ENCODE measurements at places on chromosomes 1 and 21.

- no peak for DNase-seq
Observed at GRCh38 chr1:18710002-18710401, 79.4 kb downstream of the PAX7 start.

DNA sequence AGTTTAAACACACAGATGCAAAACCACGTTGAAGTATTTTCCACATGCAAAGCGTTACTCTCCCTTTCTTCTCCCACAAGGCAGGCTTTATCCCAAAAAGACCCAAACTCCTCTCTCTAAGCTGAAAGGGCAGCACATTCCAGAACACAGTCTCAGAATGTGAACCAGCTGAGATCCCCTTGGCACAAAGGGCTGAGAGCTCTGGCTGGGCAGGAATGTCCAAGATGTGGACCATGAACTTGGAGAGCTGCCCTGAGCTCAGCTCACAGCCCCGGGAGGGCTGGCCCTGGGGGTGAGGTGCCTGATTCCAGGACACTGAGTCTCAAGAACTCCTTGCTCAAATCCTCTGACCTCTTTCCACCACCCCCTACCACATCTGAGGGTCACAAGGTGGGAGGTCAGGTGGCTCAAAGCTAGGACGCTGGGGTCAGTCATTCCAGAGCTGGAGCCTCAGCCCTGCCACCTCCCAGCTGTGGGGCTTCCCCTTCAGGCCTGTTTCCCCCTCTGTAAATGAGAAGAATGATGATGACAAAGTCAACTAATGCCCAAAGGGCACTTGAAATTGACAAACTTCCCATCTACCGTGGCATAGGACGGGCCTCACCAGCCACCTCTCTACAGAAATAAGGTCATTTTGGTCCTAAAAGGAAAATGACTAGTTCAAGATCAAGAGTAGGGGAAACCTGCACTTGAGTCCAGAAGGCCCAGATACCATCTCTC lies 11.5 kb downstream of the ALDH4A1 start:
- no peak for DNase-seq

DNA sequence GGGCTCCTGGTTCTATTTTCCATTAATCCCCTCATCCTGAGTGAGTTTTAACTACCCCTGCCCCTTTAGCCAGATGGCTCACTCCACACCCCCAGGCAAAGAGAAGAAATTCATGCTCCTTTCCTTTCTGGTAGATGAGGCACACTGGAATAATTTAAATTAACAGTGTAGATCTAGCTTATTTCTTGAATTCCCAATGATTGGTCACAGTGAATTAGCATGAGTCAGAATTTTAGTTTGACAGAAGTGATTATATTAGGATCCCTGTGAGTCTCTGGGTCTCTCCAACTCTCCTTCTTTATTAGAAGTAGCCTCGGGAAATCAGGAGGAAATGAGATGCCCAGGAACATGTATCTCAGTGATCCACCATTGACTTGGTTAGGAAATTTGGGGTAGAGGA lies 103.1 kb upstream of the KAZN start:
- no peak for DNase-seq

DNA sequence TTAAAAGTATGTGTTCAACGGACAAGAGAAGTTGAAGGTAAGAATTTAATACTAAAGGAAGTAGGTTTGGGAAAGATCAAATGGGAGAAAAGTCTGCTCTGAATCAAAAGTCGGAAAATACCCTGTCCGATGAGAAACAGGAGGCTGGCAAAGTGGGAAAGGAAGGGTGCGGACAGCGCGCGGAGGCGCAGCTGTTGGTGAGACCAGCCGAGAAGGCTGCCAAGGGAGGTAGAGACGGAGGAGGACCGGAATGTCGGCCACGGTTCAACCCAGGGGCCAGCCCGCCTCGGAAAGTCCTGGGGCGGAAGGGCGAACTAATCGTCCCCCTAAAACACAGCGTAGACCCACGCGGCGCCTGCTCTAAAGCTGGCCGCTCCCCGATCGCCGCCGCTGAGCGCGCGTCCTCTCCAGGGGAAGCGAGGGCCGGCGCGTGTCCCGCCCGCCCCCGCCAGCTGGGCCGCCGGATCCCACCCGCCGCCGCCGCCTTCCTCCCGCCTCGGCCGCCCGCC lies 639 bp upstream of the SPATA1 start:
- DNase-seq = no peak

DNA sequence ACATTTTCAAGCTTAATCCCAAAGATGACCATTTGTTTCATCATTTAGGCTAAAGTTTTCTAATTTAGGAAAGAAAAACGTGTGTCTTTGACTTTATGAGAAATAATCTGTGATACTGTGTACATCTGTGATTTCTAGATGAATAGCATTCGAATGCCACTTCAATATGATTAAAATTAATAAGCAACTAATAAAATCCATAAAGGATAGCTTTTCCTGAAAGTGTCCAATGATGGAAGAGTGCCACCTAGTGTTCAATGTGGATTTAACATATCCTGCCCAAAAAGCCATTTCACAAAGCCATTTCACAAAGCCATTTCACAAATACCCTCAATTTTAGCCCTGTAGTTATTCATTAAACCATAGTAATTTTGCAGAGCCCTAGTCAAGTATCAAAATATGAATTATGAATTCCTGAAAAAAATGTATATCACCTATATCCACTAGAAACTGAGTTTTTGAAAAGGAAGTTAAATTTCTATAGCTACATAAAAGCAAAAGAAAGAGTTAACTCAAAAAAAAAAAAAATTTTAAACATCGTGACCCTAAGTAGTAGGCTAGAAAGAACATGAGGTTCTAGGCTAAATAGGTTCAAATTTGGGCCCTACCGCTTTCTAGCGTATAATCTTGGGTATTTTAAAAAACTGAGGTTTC lies 19.1 kb downstream of the NME7 start:
- no peak for DNase-seq

DNA sequence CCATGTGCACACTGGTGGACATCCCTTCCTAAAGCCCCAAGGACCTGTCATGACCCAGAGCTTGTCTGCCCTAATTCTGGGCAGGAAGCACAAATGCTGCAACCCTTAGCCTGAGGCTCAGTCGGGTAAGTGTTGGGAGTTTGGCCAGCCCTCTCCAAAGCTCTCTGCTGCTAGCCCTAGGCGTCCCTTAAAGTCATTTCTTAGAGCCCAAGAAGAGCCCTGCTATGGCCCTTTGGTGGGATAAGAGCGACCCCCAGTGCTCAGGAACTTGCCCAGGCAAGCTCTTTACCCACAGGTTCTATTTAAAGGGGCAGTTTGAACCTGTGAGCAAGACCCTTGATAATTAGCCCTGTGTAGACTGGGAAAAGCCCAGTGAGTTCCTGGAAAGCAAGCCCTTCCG lies 356.8 kb downstream of the RRAGC start:
- no peak for DNase-seq

DNA sequence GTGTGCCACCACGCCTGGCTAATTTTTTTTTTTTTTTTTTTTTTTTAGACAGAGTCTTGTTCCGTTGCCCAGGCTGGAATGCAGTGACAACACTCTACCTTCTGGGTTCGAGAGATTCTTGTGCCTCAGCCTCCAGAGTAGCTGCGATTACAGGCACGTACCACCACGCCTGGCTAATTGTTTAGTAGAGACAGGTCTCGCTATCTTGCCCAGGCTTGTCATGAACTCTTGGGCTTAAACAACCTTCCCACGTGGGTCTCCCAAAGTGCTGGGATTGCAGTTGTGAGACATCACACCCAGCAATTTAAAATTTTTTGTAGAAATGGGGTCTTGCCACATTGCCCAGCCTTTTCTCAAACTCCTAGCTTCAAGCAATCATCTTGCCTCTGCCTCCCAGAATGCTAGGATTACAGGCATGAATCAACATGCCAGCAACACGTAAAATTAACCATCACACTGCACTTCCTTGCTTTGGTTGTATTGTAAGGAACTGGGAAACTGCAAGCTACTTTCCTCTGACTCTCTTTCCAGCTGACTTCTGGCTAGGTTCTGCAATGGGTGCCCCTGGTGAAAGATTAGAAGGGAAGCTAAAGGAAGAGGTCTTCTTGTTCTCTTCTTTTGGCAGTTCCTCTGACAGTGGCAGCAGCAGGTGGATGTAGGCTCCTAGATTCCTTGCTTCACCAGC lies 13.9 kb upstream of the IL6R start:
- DNase-seq = no peak

DNA sequence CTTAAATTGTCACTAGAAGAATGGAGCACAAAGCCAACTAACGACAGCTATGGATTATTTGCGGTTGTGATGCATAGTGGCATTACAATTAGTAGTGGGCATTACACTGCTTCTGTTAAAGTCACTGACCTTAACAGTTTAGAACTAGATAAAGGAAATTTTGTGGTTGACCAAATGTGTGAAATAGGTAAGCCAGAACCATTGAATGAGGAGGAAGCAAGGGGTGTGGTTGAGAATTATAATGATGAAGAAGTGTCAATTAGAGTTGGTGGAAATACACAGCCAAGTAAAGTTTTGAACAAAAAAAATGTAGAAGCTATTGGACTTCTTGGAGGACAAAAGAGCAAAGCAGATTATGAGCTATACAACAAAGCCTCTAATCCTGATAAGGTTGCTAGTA lies 13.5 kb downstream of the USP1 start:
- DNase-seq = no peak

GRCh38 chr1:151940541-151940940 lies 31.2 kb upstream of the THEM4 start:
- DNase-seq = no peak

DNA sequence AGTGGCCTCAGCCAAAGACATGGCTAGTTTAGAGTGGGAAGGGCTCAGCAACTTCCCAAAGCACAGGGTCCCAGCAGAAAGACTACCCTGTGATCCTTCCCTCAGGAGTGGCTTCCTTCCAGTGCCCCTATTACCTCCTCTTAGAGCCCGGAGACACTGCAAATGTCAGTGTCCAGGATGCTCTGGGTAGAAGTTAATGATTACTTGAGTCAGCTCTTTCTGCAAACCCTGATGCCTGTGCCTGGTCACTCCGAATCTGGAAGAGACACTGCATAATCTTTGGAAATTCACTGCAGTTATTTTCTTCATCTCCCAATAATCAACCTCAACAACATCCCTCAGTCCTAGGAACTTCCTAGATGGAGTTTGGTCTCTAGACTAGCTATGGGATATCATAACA lies 27.2 kb upstream of the MGST3 start:
- no peak for DNase-seq

DNA sequence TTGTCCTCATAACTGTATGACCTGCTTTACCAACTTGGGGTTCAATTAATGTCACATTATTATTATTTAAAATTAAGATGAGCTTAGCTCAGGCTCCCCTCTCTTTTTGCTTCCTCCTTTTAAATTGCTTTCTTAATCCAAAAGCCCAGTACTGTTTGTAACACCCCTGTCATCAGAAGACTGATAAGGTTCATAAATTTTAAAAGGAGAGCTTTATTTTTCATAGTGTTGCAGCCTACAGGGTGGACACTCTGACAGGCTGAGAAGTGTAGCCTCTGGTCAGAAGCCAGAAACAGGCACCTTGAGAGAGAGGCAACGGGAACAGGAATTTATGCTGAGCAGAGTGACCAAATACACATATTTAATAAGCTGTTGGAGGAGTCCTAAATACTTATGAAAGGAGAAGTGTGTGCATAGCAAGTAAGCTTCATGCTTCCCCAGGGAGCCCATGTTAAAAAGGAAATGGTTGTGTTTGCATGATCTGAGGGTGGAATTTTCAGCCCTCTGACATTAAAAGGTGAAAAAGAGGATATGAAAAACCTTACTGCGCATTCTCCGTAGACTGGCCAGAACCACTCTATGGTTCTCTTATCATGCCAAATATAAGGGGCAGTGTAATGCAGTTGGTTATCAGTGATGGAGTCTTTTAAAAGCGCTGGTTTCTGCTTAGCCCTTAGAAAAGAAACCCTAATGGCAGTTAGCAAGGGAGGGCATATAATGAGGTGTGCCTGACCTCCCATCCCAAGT lies 30.5 kb upstream of the FGGY start:
- DNase-seq = no peak

GRCh38 chr1:147050654-147051053 lies 112.5 kb downstream of the NBPF12 start:
- DNase-seq = no peak

DNA sequence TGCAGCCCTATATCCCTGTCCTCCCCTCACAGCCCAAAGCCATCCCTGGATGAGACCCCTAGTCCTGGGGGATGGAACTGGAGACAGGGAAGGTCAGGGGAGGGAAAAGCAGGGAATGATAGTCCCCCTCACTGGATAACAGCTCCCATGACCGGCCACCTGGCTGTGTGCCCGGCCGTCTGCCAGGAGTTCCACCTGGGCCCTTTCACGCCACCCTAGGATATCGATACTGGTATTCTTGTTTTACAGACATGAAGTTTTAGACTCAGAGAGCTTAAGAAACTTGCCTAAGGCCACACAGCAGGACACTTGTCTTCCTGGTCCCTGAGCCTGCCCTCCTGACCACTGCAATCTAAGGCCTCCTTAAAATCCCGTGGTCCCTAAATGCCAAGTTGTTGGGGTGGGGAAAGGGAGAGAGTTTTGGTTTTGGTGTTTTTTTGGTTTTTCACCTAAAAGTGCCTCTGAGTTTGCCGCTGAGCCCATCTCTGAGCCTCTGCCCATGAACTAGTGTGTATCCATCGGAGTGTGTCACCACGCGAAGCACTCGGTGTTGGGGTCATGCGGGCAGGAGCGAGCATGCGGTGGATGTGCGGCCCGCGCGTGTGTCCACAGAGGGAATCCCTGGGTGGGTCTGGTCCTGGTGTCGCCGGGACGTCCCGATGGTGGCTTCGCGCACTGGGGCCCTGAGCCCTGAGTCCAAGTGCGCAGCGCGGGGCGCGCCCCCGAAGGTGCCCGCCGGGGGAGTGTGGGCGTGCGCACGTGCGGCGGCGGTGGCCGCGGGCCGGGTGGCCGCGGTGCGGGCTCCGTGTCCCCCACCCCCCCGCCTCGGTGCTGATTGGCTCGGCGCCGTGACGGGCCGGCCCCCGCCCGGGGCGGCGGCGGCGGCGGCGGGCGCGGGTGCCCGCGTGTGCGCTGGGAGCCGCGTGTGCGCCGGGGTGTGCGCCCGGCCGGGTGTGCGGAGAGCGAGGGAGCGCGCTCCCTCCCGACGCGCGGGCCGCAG lies at the start of gene EPHA8:
TSS of gene EPHA8 (plus strand) at position 906 of the 1,000 bp plus-strand sequence. CDS start 147 bp downstream, outside the sequence.
- no peak for DNase-seq

DNA sequence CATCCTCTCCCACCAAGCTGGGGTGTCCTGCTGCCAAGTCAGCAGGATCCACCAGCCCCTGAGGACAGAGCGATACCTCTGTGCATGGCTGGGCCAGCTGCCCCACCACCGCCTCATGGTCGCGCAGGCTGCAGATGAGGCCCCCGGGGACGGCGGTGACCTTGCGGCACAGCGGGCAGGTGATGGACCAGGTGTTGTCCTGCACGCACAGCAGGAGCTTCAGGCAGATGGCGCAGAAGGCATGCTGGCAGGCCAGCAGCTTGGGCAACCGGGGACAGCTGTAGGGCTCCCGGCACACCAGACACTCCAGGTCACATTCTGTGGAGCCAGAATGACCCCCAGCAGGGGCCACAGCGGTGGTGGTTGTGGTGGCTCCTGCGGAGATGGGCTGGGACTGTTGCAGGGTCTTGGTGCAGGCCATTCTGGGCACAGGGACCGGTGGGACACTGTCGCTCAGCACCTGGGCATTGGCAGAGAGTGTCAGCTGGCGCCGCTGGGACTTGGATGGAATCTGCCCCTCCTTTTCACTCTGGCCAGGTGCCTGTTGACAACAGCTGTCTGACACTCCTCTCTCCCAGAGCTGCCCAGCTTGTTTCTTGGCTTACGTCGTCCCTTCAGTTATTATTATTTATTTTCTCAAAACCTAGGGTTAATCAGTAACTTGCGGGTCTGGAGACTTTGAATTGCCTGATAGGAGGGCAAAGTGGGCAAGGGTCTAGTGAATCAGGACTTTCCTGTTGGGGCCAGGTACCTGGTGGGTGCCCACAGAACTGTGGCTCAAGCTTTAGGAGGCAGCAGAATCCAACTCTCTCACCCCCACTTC lies at the start of gene RNF186:
TSS of gene RNF186 (minus strand) at position 603 of the 823 bp plus-strand sequence. CDS start at position 421, 182 bp downstream.
- no peak for DNase-seq

- DNase-seq = no peak
Observed at GRCh38 chr21:16418642-16419041, 688.9 kb downstream of the USP25 start.

Measured in stimulated activated CD8-positive, alpha-beta memory T cell treated with anti-CD3 and anti-CD28 coated beads, Interleukin-7, amount 100 ng/mL, for 4 hours (primary cell).